ENCODE measurements at places on chromosomes 11 and 22. TPM values are rescaled to one million over a fixed set of nuclear protein-coding genes. Genes with fewer than 3 reads are reported as not detected.

GRCh38 chr22:27220339-27220738 lies 563.0 kb downstream of the MIAT start:
- H3K27ac ChIP-seq: no peak overlapping the region
- no peak overlapping the region for H3K4me3 ChIP-seq
- no peaks in the 10 kb centered on the region for H3K4me1 ChIP-seq

- no peaks in the 10 kb centered on the region for H3K27me3 ChIP-seq
- DNase-seq: no peak
- H3K4me1 ChIP-seq: no peaks in the 10 kb centered on the region
- no peaks in the 10 kb centered on the region for H3K36me3 ChIP-seq
- no peak overlapping the region for H3K4me3 ChIP-seq
- H3K27ac ChIP-seq: no peak overlapping the region
These were observed 80.3 kb downstream of the CADM1 start for GRCh38 chr11:115423728-115424459.

CCDC89 gene
- 1.0 TPM for total RNA-seq

ART1 gene
- total RNA-seq: not detected

ADAMTS15 gene
- total RNA-seq: 0.65 TPM

LINC01488 gene
- 0.05 TPM for total RNA-seq
